ENCODE measurements at places on chromosomes 5 and 9. TPM values are rescaled to one million over a fixed set of nuclear protein-coding genes. Genes with fewer than 3 reads are reported as not detected.

GRCh38 chr5:141960018-141960417 is 2.0 kb upstream of the PCDH12 start:
- H3K27ac ChIP-seq, result peak overlapping the region; percentile 68
- H3K4me1 ChIP-seq, result peaks cover 34% of the 10 kb centered on the region
- H3K4me3 ChIP-seq, result no peak overlapping the region
- H3K27me3 ChIP-seq, result no peaks in the 10 kb centered on the region
- H3K36me3 ChIP-seq, result no peaks in the 10 kb centered on the region
- peak; percentile 49 for DNase-seq

- H3K36me3 ChIP-seq, result no peaks in the 10 kb centered on the region
- DNase-seq, result no peak
- H3K27me3 ChIP-seq, result no peaks in the 10 kb centered on the region
- H3K27ac ChIP-seq, result no peak overlapping the region
- no peak overlapping the region for H3K4me3 ChIP-seq
Measured at GRCh38 chr5:116961021-116961420, 386.4 kb upstream of the SEMA6A start.

DNA sequence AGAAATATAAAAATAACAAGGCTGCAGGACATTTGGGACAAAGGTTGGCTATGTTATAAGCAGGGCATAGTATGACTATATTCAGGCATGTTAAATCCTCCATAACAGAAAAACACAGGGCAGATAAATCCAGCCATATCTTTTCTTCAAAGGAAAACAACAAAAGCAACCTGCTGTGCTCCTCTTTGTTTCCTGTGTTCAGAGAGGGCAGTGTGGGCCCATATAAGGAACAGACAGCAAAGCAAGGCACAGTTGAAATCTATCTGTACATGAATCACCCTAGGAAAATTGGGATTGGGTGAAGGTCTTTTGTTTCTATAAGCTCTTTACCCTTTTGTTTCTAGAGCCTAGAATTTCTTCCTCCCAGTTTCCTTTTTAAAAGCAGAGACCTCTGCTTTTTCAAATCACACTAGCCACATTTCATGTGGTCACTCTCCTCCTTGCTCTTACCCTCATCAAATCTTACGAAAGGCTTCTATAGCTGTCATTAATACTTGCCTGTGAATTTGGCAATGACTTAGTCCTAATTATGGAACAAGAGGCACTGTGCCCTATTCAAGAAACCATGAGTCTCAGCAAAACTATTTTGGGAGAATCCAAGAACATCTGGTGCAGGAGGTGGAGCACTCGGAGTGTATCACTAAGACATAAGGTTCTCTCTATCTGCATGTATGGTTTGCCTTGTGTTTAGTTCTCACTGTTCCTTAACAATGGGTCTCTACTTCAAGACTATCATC is 1.8 kb downstream of the GZMA start:
- peaks cover 58% of the 10 kb centered on the region for H3K4me1 ChIP-seq
- H3K27ac ChIP-seq, result peak overlapping the region; percentile 88
- DNase-seq, result no peak

DNA sequence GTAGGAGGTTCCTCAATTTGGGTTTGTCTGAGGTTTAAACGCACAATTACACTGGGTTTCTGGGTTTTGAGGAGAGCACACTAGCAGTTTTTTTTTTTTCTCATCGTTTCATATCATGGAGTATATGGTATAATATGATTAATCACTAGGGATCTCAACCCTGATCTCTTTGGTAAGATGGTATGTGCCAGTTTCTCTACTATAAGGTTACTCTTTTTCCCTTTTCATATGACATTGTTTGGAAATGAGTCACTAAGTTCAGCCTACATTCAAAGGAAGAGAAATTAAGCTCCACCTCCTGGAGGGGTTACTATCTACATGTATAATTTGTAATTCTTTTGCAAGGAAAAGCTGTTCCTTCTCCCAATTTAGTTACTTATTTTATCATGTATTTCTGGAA is 35.2 kb downstream of the MTRR start:
- DNase-seq, result no peak
- H3K27ac ChIP-seq, result no peak overlapping the region
- H3K36me3 ChIP-seq, result peaks cover 66% of the 10 kb centered on the region
- no peaks in the 10 kb centered on the region for H3K4me1 ChIP-seq
- H3K27me3 ChIP-seq, result no peaks in the 10 kb centered on the region
- no peak overlapping the region for H3K4me3 ChIP-seq

DNA sequence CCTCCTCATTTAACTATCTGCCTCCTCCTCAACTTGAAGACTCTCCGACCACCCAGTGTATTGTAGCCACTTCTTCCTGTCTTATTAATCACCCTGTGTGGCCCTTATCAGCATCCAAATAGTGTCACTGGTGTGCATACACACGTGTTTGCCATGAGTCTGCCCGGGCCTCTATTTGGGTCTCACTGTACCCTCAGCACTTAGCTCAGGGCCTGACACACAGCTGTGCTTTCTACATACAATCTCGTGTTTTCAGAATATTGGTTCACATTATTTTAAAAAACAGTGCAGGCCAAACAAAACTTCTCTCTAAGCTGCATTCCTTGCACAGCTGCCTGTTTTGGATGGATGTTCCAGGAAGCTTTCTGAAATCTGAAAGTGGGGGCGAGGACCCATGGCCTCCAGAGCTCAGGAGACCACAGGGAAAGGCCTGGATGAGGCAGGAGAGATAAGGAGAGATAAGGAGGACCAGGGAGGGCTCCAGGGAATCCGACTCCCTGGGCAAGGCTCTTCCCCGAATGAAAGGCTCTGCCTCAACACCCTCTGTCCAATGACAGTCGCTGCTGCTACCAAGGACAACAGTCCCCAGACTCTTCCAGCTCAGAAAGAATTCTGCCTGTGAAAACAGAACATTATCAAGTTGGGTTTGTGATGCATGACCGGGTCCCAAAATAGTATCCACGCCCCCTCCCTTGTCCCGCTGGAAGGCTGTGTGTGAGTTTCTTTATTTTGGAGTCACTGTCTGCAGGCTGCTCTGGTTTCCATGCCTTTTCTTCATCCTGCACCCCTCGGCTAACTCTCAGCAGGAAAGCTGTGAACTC is 255.6 kb downstream of the NSG2 start:
- no peak overlapping the region for H3K4me3 ChIP-seq
- no peak for DNase-seq
- H3K4me1 ChIP-seq, result no peaks in the 10 kb centered on the region

DNA sequence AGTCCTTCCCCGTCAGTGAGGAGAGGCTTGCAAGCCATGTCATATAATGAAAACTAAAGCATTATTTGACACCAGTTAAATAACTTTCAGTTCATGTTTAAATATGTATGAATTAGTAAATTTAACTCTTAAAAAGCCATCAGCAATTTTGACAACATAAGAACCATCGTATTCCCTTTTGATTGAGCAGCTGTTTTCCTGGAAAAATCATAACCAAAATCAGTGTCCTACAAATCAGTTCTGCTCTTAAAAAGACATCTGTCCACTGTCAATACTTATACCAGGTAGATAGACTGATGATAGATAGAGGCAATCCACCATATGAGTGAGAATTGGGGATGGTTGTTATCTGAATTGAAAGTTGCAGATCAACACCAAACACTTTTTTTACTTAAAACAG is 2.3 kb downstream of the DIRAS2 start:
- no peaks in the 10 kb centered on the region for H3K36me3 ChIP-seq
- peaks cover 53% of the 10 kb centered on the region for H3K27me3 ChIP-seq
- H3K27ac ChIP-seq, result no peak overlapping the region
- DNase-seq, result no peak

- H3K27ac ChIP-seq, result no peak overlapping the region
- no peak overlapping the region for H3K4me3 ChIP-seq
Measured at GRCh38 chr5:14715481-14715880, 51.0 kb downstream of the OTULIN start.

GRCh38 chr5:82560969-82561368 is 282.8 kb upstream of the RPS23 start:
- H3K27me3 ChIP-seq, result peaks cover 3% of the 10 kb centered on the region
- no peak overlapping the region for H3K4me3 ChIP-seq
- DNase-seq, result no peak
- no peak overlapping the region for H3K27ac ChIP-seq
- H3K36me3 ChIP-seq, result no peaks in the 10 kb centered on the region

DNA sequence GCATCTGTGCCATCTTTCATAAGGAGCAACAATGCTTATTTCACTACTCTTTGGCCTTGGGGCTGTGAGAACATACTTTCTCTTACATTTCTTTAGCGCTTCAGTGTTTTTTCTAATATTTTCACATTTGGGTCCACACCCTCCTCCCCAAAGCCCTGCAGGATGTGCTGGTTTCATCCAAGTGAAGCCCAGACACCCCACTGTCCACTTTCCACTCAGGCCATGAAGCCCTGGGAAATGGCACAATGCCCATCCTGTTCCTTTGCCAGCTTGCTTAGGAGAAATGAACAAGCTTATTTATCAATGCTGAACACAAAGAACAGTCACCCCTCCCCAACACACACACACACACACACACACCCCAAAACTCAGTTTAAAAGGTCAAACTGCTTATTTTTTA is 17.3 kb upstream of the TMOD1 start:
- H3K36me3 ChIP-seq, result peaks cover 47% of the 10 kb centered on the region
- no peak overlapping the region for H3K27ac ChIP-seq
- DNase-seq, result no peak
- no peak overlapping the region for H3K4me3 ChIP-seq
- H3K4me1 ChIP-seq, result no peaks in the 10 kb centered on the region
- H3K27me3 ChIP-seq, result no peaks in the 10 kb centered on the region

DNA sequence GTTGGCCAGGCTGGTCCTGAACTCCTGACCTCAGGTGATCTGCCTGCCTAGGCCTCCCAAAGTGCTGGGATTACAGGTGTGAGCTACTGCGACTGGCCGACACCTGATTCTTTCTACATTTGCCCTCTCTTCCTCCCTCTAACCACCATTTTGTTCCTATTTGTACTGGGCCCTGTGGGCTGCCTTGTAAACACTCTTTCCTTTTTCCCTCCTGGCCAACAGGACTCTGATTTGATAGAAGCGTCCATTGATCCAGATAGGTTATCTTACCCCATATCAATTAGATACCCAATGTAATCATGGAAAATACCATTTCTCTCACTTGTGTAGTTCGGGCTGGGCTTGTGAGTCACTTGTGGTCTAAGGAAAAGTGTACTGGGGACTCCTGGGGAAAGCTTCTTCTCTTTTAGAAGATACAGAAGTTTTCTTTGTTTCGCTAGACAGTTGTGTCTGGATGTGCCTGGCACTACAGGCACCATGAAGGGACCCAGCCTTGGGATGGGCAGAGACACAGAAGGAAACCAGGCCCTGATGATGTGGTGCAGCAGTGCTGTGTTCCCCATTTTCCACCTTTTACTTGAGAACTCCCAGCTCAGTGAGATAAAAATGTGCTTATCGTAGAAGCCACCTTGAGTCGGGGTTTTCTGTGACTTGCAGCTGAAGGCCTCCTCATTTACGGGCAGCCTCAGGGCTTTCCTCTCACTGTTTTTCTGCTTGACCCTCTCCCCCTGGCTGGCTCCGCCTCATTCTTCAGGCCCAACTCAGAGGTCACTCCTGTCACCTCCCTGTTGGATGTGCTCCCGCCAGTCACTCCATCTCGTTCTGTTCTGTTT is 32.8 kb upstream of the CPEB4 start:
- H3K4me3 ChIP-seq, result no peak overlapping the region
- H3K27ac ChIP-seq, result no peak overlapping the region
- no peaks in the 10 kb centered on the region for H3K36me3 ChIP-seq
- peaks cover 9% of the 10 kb centered on the region for H3K27me3 ChIP-seq
- no peak for DNase-seq

- no peak for DNase-seq
- no peak overlapping the region for H3K27ac ChIP-seq
- no peaks in the 10 kb centered on the region for H3K36me3 ChIP-seq
- peaks cover 13% of the 10 kb centered on the region for H3K27me3 ChIP-seq
- no peak overlapping the region for H3K4me3 ChIP-seq
Measured at GRCh38 chr5:113242481-113243348, 192.1 kb downstream of the TSSK1B start.

GRCh38 chr5:159782197-159782994 is 133.9 kb upstream of the ADRA1B start:
- no peak overlapping the region for H3K27ac ChIP-seq
- peaks cover 5% of the 10 kb centered on the region for H3K27me3 ChIP-seq
- H3K36me3 ChIP-seq, result peaks cover 1% of the 10 kb centered on the region
- no peak for DNase-seq
- no peak overlapping the region for H3K4me3 ChIP-seq

The MYMK gene
- not detected for total RNA-seq

The ANGPTL2 gene
- total RNA-seq, result not detected

The IFNA2 gene
- not detected for total RNA-seq

The FCN2 gene
- total RNA-seq, result not detected
